Renal cortical epithelial cell (primary cell): ENCODE measurements at places on chromosomes 6 and 20. TPM values are rescaled to one million over a fixed set of nuclear protein-coding genes. Genes with fewer than 3 reads are reported as not detected.

PCSK2 gene
- 0.15 TPM in 1 of 2 replicates, not detected in the other for total RNA-seq

PNPLA1 gene
- total RNA-seq: not detected in 2 replicates

FAM83B gene
- 13.5 and 17.2 TPM in 2 replicates for total RNA-seq

DNA sequence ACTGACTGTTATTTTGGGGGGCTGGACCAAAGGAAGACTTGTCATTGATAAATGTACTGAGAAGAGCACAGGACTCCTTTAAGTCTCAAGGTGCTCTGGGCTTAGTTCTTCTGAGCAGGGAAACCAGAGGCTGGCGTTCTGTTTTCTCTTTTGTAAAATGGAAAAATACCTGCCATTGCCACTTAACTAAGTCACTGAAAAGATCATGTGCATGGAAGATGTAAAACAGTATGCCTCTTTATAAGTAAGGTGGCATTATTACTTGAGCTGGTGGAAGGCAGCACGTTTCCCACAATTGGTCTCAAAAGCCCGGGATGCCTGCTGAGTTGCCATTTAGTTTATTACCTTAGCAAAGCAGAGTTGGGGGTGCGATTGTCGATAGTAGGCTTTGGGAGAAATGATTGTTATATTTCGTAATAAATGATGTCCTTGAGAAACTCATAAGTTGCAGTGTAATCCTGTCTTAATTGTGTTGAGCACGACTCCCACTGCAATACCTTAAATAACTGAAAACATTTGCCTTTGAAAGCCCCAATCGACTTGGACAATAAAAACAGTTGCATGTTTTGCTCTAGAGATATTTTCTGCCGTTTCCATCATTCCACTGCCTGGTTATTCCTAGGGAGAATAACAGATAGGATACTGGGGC lies 3.6 kb downstream of the JARID2 start:
- no peak for DNase-seq

DNA sequence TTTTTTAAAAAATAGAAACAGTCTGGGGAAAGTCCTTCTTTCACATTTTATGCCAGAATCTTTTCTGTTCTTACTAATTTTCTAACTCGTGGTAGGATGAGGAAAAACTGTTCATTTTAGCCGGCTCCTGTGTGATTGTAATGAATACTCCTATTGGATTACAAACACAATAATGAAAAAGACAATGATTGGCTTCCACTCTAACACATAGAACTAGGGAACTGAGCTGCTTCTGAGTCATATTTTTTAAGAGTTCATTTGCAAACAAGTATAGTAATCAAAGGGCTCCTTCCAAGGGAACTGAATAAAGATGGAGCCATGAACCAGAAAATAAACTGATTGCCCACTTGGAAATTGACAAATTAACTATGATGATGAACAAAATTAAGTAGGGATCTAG lies 265.3 kb upstream of the TCF21 start:
- DNase-seq: no peak

DNA sequence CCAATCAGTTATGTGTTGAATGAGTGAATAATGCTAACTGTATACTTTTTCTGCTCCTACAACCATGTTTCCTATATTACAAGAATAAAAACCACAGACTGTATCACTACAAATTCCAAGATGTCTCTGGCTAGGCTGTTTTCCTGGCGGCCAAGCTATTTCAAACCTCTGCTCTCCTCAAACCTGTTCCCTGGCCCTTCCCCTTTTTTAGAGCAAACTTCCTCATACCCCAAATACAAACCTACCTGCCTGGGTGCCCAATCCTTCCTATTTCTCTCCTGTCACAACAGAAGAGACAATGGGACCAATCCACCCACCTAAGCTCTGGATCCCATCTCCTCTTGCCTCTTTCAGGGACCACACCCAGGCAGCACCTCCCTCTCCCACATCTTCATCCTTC lies 7.5 kb downstream of the TOMM34 start:
- DNase-seq: no peak

- DNase-seq: no peak
These were observed 89.4 kb upstream of the PAK5 start for GRCh38 chr20:9928281-9928737.

- DNase-seq: no peak
These were observed 9.4 kb upstream of the AVP start for GRCh38 chr20:3093861-3094361.
